ENCODE measurements at places on chromosomes 12 and 14.

- DNase-seq, result no peak
Observed at GRCh38 chr12:117803001-117803400, 165.8 kb downstream of the KSR2 start.

DNA sequence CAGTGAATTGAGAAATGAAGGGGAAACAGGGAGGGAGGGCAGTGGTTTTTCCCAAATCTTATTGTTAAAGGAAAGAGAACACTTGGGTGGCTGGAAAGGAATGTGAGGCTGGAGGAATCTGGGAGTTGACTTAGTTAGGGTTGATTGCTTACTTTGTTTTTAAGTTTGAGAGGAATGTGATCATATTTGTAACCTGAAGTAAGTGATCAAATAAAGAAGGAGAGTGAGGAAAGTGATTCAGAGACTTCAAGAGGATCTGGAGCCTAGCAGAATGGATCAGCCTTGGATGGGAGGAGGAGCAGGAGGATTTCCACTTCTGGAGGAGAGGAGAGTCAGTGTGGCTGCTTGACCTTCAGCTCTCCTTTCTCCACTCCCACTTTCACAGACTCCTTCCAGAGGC, 6.0 kb upstream of the LRP6 start:
- peak; percentile 53 for DNase-seq

DNA sequence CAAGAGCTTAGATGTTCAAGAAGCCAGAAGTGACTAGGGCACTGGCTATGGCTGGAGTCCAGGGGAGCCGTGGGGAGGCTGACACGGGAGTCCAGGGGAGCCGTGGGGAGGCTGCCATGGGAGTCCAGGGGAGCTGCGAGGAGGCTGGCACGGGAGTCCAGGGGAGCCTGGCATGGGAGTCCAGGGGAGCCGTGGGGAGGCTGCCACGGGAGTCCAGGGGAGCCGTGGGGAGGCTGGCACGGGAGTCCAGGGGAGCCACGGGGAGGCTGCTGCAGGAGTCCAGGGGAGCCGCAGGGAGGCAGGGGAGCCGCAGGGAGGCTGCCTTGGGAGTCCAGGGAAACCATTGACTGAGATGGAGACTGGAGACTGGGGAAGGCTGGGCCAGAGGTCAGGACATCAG, 54.9 kb downstream of the TECPR2 start:
- DNase-seq, result no peak

- no peak for DNase-seq
Observed at GRCh38 chr12:67927815-67928214, 61.4 kb upstream of the IFNG-AS1 start.

- DNase-seq, result no peak
Observed at GRCh38 chr12:116517431-116518045, 41.6 kb upstream of the MAP1LC3B2 start.

DNA sequence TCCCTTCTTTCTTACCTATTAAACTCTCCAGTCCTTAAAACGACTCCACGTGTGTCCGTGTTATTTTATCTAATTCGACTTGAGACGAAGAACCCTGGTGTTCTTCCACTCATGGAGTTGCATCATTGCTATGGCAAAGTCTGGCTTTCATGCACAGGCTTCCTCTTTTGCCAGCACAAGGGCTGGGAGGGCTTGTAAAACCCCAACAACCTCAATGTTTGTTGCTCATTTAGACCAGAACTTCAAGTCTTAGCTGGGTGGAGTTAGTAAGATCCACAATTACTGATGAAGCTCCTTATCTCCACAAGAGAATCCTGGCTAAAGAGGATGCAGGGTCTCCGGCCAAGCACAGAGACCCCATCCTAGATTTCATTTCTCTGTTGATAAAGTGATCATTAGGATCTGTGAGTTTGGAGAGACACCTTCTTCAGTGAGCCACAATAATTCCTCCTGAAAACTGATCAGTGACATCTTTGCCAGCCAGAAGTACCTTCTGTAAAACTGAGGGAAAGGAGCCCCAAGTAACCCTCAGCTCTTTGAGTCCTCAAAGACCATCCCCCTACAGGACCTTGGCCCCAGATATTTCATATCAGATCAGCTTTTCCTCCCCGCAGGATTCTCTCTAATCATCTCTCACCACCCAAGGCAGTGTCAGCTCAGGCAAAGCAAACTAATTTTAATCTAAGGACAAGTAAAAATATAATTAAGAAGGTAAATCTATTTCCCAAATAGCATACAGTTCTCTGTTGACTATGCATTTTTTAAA, 514.6 kb downstream of the FUT8 start:
- DNase-seq, result no peak

DNA sequence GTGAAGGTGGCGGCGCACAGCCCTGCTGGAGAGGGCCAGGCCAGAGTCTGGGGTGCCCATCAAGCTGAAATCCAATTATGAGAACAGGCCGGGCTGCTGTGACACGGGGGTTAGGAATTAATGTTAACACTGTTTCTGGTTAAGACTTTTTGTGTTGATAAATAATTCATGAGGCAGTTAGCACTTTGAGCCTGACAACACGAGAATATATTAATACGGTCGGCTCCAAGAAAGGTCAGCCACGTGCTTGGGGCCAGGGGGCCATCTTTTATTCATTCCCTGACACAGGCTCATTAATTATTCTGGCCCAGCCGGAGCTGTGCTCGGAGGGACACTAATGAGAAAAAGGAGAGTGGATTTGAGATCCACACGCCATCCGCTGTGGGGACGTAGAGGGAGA, 45.1 kb downstream of the FBRSL1 start:
- no peak for DNase-seq

DNA sequence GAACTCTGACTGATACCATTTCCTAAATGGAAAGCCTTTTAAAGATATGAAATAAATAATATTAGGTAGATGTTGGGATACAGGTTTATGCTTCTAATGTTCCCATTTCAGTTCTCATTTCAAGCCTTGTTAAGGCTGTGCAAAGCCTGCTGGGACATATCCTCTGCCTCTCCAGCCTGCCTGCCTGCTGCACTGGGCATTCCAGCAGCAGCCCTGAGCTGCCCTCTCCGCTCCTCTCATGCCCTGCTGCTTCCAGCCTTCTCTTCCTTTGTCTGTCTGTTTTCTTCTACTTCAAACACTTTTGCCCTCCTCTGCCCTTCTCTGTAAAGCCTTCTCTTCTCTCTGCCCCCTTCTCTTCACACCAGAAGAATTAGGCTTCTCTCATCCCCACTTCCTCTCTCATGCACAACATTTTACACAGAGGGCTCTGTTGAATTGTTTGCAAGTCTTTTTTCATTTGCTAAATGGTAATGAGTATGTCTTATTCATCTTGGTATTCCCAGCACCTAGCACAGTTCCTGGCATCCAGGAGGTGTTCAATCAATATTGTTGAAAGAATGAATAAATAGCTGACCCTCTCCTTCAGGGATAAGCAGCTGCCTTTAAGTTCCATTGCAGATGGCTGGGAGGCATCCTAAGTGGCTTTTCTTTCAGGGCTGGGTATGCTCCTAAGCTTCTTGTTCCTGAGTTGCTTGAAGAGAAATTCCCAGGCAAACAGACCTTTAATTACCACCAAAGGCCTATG, 292.3 kb downstream of the TMEM117 start:
- no peak for DNase-seq

DNA sequence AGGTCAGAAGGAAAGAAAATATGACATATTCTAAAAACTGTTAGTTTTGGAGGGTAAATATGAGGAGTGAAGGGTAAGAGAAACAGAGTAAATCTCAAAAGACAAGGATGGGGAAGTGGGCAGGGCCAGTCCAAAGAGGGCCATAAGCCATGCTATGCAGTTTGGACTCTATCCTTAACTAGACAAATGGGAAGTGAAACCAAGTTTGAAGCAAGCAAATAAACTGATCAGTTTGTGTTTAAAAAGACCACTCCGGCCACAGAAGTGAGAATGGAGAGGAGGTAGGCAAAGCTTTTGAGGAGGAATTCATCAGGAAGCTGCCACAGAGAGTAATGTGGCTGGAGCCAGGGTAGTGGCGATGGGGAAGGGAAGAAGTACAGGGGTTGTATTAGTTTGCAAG, 37.5 kb upstream of the DAAM1 start:
- DNase-seq, result no peak

GRCh38 chr12:96224219-96224615, 30.0 kb downstream of the ELK3 start:
- DNase-seq, result no peak

- no peak for DNase-seq
Observed at GRCh38 chr14:51596488-51597117, 55.1 kb upstream of the FRMD6 start.

DNA sequence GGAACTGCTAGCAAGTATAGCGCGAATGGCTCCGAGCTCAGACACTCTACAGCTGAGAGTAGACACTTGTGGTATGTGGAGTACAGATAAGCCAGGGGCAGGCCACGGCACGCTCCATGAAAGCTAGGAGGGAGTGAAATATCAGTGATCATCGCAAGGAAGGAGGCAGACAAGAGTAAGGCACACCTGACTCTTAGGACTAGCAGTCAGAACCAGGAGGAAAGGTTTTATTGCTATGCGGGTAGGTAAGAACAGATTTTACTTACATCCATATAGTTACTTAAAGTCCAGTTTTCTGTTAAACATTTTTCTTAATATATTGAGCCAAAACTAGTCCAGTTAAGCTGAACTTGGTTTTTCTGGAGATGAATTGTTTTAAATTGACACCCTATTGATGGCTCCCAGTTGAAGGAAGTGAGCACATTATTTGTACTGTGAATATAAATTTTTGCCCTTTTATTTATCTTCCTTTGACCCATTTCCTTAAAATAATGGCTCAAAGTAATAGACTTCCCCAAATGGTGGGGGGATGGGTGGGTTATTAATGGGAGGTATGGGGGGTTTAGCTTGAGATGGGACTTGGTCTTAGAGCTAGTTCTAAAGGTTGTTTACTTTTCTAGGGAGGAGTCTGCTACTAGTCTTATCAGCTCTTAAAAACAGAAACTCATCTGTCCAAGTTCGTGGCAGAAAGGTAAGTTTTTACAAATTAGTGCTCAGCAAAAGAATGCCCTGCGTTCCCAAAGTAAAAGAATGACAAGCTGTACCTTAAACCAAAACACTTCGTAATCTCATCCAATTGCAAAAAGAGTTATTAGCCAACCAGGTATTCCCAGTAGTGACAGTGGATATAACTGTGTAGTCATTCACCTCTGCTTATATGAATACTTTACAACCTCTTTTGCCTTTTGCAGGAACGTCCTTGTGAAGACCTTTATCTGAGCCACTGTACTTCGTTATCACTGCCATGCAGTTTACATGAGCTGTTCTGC, 5.8 kb downstream of the HNRNPA1 start:
- no peak for DNase-seq

DNA sequence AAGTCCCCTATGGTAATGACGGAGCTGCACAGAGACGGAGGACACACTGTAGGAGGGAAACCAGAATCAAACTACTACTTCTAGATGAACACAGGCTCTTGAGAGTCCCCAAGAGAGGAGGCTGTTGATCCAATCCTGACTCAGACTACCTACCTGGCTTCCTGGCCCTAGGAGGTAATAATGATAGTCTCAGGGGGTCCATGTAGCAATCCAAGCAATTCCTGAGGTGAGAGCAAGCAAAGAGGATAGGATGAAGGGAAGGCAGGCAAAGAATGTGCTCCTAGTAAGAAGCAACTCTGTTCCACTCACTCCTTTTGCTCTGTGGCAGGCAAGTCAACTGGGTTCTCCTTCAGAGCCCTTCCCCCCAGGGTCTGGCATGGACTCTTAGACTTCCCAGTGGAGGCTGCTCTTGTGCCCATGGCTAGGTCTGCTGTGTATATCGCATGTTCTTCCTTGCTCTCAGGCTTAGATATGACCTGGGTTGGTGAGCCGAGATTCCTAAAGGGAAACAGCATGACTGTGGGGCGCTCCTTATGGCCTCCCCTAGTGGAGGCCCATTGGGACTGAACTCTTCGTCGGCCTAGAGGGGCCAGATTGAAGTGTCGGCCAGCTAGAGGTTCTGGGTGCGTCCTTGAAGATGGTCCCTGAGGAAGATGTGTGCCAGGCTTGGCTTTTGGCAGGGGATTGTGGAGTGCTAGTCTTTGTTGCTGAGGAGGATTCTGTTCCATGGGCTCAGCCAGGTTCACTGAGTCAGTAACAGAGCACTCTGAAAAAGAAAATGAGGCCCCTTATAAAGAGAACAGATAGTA, 2.1 kb downstream of the TINF2 start:
- no peak for DNase-seq

DNA sequence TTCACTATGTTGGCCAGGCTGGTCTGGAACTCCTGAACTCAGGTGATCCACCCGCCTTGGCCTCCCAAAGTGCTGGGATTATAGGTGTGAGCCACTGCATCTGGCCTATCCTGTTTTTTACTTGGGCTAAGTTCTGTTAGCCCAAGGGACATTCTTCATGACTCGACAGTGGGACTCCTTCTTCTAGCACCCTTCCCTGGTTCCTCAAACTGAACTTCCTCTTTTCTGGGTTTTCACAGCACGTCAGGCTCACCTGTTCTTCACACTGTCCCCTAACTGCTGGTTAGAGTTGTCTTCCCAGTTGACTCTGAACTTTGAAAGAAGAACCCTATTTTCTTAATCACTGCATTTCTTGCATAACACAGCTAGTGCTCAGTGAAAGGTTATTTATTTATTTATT, 22.5 kb downstream of the CABP1 start:
- no peak for DNase-seq

GRCh38 chr14:36514278-36515104, 5.5 kb downstream of the NKX2-1 start:
- no peak for DNase-seq

- no peak for DNase-seq
Observed at GRCh38 chr14:85056267-85056666, 473.7 kb upstream of the FLRT2 start.

- no peak for DNase-seq
Observed at GRCh38 chr12:5513406-5513805, 81.5 kb downstream of the NTF3 start.

DNA sequence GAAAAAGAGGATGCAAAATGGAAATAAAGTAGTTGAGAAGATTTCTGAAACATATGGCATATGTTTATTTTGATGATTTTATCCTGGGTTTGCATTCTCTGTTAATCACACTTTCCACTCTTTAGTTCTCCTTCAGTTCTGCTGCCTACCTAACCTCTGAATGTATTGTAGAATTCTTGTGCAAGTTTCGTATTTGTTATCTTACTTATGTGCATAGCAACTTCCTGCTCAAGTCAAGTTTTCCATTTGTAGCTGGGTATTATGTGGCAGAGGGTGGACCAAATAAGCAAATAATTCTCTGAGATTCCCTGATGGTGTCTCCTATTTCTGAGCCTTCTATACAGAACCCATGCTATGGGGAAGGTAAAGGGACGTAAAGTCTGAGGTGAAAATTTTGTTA, 381.6 kb downstream of the FOXG1 start:
- DNase-seq, result no peak

GRCh38 chr12:125744201-125744600, 679.0 kb downstream of the AACS start:
- DNase-seq, result no peak

GRCh38 chr12:11595080-11595479, 54.4 kb upstream of the ETV6 start:
- no peak for DNase-seq

DNA sequence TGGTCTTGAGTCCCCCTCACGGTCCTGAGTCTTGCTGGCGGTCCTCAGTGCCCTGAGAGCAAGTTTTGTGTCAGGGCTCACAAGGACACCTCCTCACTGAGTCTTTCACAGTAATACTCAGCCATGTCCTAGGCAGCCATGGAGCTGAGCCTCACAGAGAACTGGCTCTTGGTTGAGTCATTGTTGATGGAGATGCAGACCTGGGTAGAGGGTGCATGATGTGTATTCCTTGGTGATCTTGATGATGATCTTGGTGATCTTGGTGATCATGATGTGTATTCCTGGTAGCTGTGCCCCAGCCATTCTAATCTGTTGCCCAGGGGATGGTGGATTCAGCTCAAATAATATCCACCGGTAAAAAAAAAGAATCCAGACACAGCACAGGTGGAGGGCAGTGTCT, 495.4 kb downstream of the TMEM121 start:
- DNase-seq, result no peak

Data from hepatic stellate cell (primary cell).